Myocyte (in vitro differentiated cells): ENCODE measurements at places on chromosomes 1 and 21. TPM values are rescaled to one million over a fixed set of nuclear protein-coding genes. Genes with fewer than 3 reads are reported as not detected.

The SYPL2 gene
- 14.7 and 15.8 TPM in 2 replicates for total RNA-seq

The CNIH3 gene
- 6.3 and 14.7 TPM in 2 replicates for total RNA-seq

The ROR1 gene
- total RNA-seq, result 2.5 and 3.0 TPM in 2 replicates

The PRAMEF14 gene
- not detected in 2 replicates for total RNA-seq
